ENCODE measurements at places on chromosomes 16 and 17. TPM values are rescaled to one million over a fixed set of nuclear protein-coding genes. Genes with fewer than 3 reads are reported as not detected.

The KRT28 gene
- total RNA-seq = not detected

The TBC1D3G gene
- total RNA-seq = not detected

The NAGS gene
- 7.4 TPM for total RNA-seq

The SLC16A3 gene
- total RNA-seq = 99.4 TPM

The KRTAP9-4 gene
- total RNA-seq = not detected

The SLFN12 gene
- total RNA-seq = 26.2 TPM

The TMEM220 gene
- total RNA-seq = 4.3 TPM

The GCGR gene
- not detected for total RNA-seq

The VPS35 gene
- total RNA-seq = 93.5 TPM

The ATP2C2 gene
- total RNA-seq = not detected

The YBX2 gene
- total RNA-seq = under 0.01 TPM

The CRHR1 gene
- not detected for total RNA-seq

The ASPA gene
- 4.6 TPM for total RNA-seq

The FBXO39 gene
- 0.66 TPM for total RNA-seq

The ACSM5 gene
- not detected for total RNA-seq

All from fibroblast of lung (primary cell).